ENCODE measurements at places on chromosomes 7 and 10.

GRCh38 chr10:86197166-86197790, 169.3 kb downstream of the GRID1 start:
- DNase-seq, result no peak

DNA sequence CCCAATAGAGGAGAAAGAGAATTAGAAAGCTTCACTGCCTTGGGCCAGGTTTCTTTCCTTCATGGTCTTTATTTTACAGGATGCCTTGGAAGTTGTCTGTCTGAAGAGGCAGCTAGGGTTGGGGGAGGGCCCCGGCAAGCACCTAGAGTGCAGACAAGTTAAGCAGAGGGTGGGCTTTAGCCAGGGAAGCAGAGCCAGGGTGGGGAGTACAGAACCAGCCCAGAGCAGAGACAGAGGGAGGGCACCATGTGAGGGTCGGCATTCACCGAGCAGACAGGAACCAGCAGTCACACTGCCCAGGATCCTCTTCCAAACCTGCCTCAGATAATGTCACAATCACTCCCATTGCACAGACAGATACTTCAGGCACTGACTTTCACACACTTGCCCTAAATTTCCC, 75.9 kb downstream of the ADARB2 start:
- no peak for DNase-seq

GRCh38 chr7:155848691-155849669, 36.7 kb upstream of the SHH start:
- no peak for DNase-seq

GRCh38 chr7:102288285-102288930, 1.7 kb downstream of the SH2B2 start:
- no peak for DNase-seq

GRCh38 chr7:29228289-29229011, 33.9 kb downstream of the CHN2 start:
- no peak for DNase-seq

DNA sequence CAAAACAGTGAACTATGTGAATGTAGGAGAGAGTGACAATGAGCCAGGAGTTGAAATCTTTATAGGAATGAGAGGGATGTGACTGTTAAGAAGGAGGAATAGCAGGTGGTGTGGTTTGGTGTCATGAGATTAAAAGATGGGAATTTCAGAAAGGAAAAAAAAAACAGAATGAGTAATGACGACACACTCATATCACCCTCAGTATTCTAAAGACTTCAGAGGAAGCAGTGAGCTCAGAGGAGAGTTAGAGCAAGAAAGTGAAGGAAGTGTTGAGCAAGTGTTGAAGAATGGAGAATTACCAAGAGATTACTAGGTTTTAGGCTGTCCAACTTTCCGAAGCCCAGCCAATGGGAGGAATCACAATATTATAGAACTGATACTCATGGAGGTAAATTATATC, 220.5 kb upstream of the HGF start:
- no peak for DNase-seq

GRCh38 chr7:155858521-155859061, 46.3 kb upstream of the SHH start:
- DNase-seq, result no peak

- DNase-seq, result no peak
Measured at GRCh38 chr7:31023877-31024276, 28.2 kb upstream of the ADCYAP1R1 start.

- DNase-seq, result no peak
Measured at GRCh38 chr7:158369290-158369689, 218.3 kb downstream of the PTPRN2 start.
